Heart right ventricle (tissue), 16 donors: ENCODE measurements at places on chromosomes 12 and 14. TPM values are rescaled to one million over a fixed set of nuclear protein-coding genes. Genes with fewer than 3 reads are reported as not detected.
A peak's percentile ranks its signal among the peaks of the same experiment; 100 is the strongest.

Gene MYF5
- total RNA-seq: not detected

Gene SALL2
- 3.3 TPM for total RNA-seq

Gene TMCC3
- total RNA-seq: 4.1 TPM

Gene GPR68
- total RNA-seq: 0.19 TPM

GRCh38 chr12:16323638-16324037 lies 23.8 kb upstream of the MGST1 start:
- no peak for DNase-seq
- no peaks in the 10 kb centered on the region for H3K36me3 ChIP-seq
- H3K4me3 ChIP-seq: no peak overlapping the region
- H3K4me1 ChIP-seq: no peaks in the 10 kb centered on the region
- H3K27ac ChIP-seq: no peak overlapping the region
- H3K27me3 ChIP-seq: no peaks in the 10 kb centered on the region

DNA sequence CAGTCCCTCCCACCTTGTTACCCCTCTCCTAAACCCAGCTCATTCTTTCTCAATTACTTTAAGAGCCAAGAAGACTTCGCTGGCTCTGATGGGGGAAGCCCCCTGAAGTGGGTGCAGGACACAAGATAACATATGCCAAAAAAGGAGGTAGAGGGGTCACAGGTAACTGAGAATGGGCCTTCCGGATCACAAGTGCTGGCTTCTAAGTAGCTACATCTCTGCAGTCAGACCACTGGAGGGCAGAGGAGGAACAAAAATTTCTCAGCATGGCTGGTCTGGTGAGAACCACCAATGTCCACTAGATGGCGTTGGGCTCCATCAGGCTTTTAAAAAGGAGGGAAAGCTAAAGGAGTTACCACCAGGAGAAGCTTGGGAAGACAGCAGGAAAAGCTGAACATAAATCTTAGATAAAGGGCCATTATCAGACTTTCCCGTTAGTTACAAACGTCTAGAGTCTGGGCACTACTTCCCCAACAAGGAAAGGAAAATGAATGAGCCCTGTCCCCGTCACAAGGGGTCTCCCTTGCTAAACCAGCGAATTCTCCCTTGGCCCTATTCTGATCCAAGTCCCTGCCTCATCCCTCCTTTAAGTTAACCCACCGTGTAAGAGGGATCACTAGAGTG lies 11.6 kb upstream of the CDH24 start:
- no peaks in the 10 kb centered on the region for H3K27me3 ChIP-seq
- H3K27ac ChIP-seq: peak overlapping the region; percentile 4
- peaks cover 47% of the 10 kb centered on the region for H3K4me1 ChIP-seq
- peaks cover 41% of the 10 kb centered on the region for H3K36me3 ChIP-seq
- DNase-seq: peak; percentile 87

- no peaks in the 10 kb centered on the region for H3K27me3 ChIP-seq
- H3K4me3 ChIP-seq: no peak overlapping the region
- peak overlapping the region; percentile 63 for H3K27ac ChIP-seq
- no peaks in the 10 kb centered on the region for H3K36me3 ChIP-seq
- no peak for DNase-seq
These were observed 24.0 kb upstream of the CCER1 start for GRCh38 chr12:90979019-90979418.

DNA sequence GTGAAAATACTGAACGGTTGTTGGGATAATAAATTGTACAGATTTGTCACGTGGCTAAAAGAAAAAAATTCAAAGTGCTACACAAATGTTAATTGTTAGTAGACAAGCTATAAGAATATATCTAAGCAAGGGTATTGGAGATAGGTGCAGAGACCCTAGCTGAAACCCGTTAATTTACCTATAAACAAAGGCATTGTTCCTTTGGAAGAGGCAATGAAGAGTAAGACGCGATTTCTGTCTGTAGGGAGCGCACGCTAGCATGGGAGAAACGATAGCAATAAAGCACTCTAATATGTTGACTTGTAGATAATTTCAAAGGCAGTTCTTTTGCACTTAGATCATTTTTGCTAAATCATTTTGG lies 565 bp downstream of the CCDC77 start:
- no peaks in the 10 kb centered on the region for H3K27me3 ChIP-seq
- H3K27ac ChIP-seq: peak overlapping the region; percentile 4
- H3K36me3 ChIP-seq: no peaks in the 10 kb centered on the region
- H3K4me1 ChIP-seq: peaks cover 11% of the 10 kb centered on the region
- DNase-seq: no peak
- H3K4me3 ChIP-seq: peak overlapping the region; percentile 80

DNA sequence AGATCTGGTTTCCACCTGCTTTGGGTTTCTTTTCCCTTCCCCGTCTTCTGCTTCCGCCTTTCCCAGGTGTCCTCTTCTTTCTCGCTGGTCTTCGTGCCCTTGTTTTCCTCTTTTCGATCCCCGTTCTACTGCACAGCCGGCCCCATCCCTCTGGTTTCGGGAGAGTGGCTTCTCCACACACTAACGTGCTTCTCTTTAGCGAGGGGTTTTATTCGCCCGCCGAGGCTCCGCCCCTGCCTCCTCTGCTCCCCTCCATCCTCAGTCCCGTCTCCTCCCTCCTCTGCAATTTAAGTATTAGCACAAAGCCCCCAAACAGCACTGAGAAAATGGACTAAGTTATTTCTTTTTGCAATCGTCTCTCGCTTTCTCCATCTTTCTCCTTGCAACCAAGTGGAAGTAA lies at the start of gene SLC7A8:
Gene SLC7A8, minus strand, starts transcription at position 182 of the 400 bp plus-strand sequence. CDS start 746 bp downstream, outside the sequence.
- no peak within 1 kb of the TSS for H3K27ac ChIP-seq
- DNase-seq: peak; percentile 51
- H3K4me3 ChIP-seq: peak within 1 kb of the TSS; percentile 57

- H3K4me3 ChIP-seq: no peak overlapping the region
- no peaks in the 10 kb centered on the region for H3K36me3 ChIP-seq
- H3K4me1 ChIP-seq: no peaks in the 10 kb centered on the region
- DNase-seq: no peak
- no peaks in the 10 kb centered on the region for H3K27me3 ChIP-seq
These were observed 184.3 kb upstream of the USP15 start for GRCh38 chr12:62075870-62076269.

DNA sequence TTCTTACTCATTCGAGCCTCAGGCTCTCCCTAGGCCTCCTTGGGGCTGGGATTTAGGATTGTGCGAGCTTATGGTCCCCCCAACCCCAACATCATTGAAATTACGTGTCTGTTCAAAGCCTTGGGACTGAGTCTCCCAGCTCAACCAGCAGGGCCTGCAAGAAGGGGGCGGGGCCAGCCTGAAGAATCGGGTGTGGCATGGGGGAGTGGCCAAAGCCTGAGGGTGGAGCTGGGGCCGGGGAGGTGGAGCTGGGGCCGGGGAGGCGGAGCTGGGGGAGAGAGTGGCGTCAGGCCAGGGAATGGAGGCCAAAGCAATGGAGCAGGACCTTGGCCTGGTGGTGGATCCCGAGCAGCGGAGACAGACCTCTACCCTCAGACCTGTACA lies 24.3 kb upstream of the HSPB8 start:
- H3K27me3 ChIP-seq: no peaks in the 10 kb centered on the region
- no peaks in the 10 kb centered on the region for H3K36me3 ChIP-seq
- no peak overlapping the region for H3K4me3 ChIP-seq
- peaks cover 5% of the 10 kb centered on the region for H3K4me1 ChIP-seq
- no peak overlapping the region for H3K27ac ChIP-seq

DNA sequence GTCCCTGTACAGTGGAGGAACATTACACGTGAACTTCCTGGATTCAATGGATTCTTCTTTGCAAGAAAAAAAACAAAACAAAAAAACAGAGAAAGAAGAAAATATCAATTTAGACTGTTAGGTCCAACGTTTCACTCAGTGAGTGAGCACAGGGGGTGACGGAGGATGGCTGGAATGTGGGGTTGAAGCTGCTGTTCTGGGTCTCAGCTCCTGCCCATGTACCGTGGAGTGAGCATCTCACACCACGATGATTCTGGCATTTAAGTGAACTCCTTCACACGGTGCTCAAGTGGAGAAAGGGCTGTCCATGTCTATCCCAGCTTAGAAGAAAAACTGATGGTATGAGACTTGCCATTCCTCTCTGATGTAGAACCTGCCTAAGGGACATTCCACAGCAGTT lies 23.2 kb downstream of the CCND2 start:
- peaks cover 55% of the 10 kb centered on the region for H3K4me1 ChIP-seq
- no peak overlapping the region for H3K27ac ChIP-seq
- H3K4me3 ChIP-seq: no peak overlapping the region
- no peak for DNase-seq
